ENCODE measurements at places on chromosomes 12 and 14. TPM values are rescaled to one million over a fixed set of nuclear protein-coding genes. Genes with fewer than 3 reads are reported as not detected.

Gene RIPK3
- 11.8 TPM for total RNA-seq

Gene RPGRIP1
- 0.07 TPM for total RNA-seq

DNA sequence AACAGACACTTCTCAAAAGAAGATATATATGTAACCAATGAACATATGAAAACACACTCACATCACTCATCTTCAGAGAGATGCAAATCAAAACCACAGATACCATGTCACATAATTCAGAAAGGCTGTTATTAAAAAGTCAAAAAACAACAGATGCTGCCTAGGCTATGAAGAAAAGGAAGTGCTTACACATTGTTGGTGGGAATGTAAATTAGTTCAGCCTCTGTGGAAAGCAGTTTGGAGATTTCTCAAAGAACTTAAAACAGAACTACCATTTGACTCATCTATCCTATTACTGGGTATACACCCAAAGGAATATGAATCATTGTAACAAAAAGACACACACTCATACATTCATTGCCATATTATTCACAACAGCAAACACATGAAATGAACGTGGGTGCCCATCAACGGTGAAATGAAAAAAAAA is 35.1 kb downstream of the EIF2S3B start:
- H3K36me3 ChIP-seq, result no peaks in the 10 kb centered on the region
- no peak for DNase-seq
- H3K4me1 ChIP-seq, result peaks cover 9% of the 10 kb centered on the region
- H3K4me3 ChIP-seq, result no peak overlapping the region
- H3K27ac ChIP-seq, result no peak overlapping the region

- H3K27ac ChIP-seq, result no peak overlapping the region
- no peaks in the 10 kb centered on the region for H3K36me3 ChIP-seq
- no peak overlapping the region for H3K4me3 ChIP-seq
- DNase-seq, result peak; percentile 21
- no peaks in the 10 kb centered on the region for H3K4me1 ChIP-seq
- peaks cover 37% of the 10 kb centered on the region for H3K27me3 ChIP-seq
Measured at GRCh38 chr14:95609398-95609990, 74.6 kb downstream of the GLRX5 start.

GRCh38 chr12:52198454-52199215 is 6.8 kb upstream of the KRT80 start:
- H3K36me3 ChIP-seq, result no peaks in the 10 kb centered on the region
- H3K27ac ChIP-seq, result no peak overlapping the region
- H3K4me1 ChIP-seq, result peaks cover 15% of the 10 kb centered on the region
- H3K4me3 ChIP-seq, result no peak overlapping the region

DNA sequence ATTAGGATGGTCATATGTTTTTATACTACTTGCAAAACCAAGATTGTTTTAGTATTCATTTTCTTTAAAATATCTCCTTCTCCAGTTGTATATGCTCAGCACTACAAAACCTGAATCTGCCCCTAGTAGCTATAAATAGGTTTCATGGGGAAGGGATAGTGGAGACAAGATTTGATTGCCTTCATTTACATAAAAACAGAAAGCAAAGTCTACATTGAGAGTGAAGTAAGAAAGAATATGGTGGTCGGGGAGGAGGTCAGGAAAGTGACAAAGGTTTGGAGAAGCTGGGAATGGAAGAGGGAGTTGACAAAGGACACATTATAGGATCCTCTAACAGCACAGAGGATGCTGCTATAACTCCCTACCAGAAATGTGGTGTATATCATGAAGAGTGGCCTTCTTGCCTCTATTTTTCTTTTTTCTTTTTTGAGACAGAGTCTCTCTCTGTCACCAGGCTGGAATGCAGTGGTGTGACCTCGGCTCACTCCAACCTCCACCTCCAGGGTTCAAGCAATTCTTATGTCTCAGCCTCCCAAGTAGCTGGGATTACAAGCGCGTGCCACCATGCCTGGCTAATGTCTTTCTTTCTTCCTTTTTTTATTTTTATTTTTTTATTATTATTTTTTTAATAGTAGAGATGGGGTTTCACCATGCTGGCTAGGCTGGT is 6.6 kb upstream of the LRP6 start:
- no peak overlapping the region for H3K4me3 ChIP-seq
- H3K4me1 ChIP-seq, result no peaks in the 10 kb centered on the region
- peaks cover 2% of the 10 kb centered on the region for H3K36me3 ChIP-seq
- H3K27ac ChIP-seq, result no peak overlapping the region

Gene NTF3
- not detected for total RNA-seq

Gene GUCY2C
- not detected for total RNA-seq

GRCh38 chr14:79571366-79571765 is 639.9 kb downstream of the DIO2 start:
- no peaks in the 10 kb centered on the region for H3K36me3 ChIP-seq
- no peak overlapping the region for H3K27ac ChIP-seq
- no peaks in the 10 kb centered on the region for H3K27me3 ChIP-seq
- no peak overlapping the region for H3K4me3 ChIP-seq

GRCh38 chr14:31071151-31071550 is 45.0 kb upstream of the STRN3 start:
- peaks cover 12% of the 10 kb centered on the region for H3K36me3 ChIP-seq
- H3K4me1 ChIP-seq, result no peaks in the 10 kb centered on the region
- H3K27ac ChIP-seq, result no peak overlapping the region
- H3K27me3 ChIP-seq, result no peaks in the 10 kb centered on the region
- no peak overlapping the region for H3K4me3 ChIP-seq

GRCh38 chr12:94033101-94033500 is 115.3 kb upstream of the PLXNC1 start:
- no peak for DNase-seq
- H3K4me1 ChIP-seq, result peaks cover 29% of the 10 kb centered on the region
- H3K27me3 ChIP-seq, result peaks cover 7% of the 10 kb centered on the region
- H3K36me3 ChIP-seq, result no peaks in the 10 kb centered on the region

Gene GTF2H3
- 58.4 TPM for total RNA-seq

Measured in activated CD4-positive, alpha-beta memory T cell treated with anti-CD3 and anti-CD28 coated beads for 36 hours (primary cell).